ENCODE measurements at places on chromosomes 2 and 18.

- DNase-seq: no peak
These were observed 27.8 kb upstream of the DARS1 start for GRCh38 chr2:136013136-136013685.

- no peak for DNase-seq
These were observed 122.2 kb downstream of the TANC1 start for GRCh38 chr2:159090514-159091201.

DNA sequence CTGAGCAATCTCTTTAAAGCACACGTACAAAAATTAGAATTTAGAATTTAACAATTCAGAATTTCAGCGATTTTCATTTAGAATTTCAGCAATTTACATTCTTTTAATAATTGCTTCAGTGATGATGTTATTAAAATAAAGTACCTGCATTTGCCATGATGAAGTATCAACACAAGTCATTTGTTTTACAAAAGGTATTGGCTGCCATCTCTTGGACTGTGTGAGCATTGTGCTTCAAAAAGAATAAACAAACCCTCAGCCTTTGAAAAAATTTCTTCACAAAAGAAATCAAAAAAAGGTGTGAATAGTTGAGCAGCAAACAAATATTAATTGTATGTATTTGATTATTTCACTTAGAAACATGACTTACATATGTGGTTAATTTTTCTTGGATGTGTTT, 27.1 kb upstream of the ZC3H15 start:
- DNase-seq: no peak

GRCh38 chr2:212223696-212224095, 314.9 kb downstream of the ERBB4 start:
- DNase-seq: no peak

- no peak for DNase-seq
These were observed 12.1 kb downstream of the PSD4 start for GRCh38 chr2:113185664-113186432.
